ENCODE measurements at places on chromosomes 2 and 18.
A peak's percentile ranks its signal among the peaks of the same experiment; 100 is the strongest.

DNA sequence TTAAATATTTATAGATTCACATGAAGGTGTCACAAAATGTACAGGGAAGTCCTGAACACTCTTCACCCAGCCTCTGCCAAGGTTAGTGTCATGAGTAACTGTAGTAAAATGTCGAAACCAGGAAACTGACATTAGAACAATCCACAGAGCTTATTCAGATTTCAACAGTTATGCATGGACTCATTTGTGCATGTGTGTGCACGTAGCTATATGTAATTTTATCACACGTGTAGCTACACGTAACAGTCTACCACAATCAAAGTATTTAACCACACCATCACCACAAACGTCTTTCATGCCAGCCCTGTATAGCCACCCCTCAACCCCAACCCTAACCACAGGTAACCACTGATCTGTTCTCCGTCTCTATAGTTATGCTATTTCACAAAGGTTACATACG, 211.7 kb upstream of the REV1 start:
- DNase-seq: no peak

- DNase-seq: no peak
Measured at GRCh38 chr2:64114063-64114911, 29.9 kb downstream of the PELI1 start.

GRCh38 chr18:48099481-48100164, 169.2 kb upstream of the SMAD2 start:
- DNase-seq: no peak

DNA sequence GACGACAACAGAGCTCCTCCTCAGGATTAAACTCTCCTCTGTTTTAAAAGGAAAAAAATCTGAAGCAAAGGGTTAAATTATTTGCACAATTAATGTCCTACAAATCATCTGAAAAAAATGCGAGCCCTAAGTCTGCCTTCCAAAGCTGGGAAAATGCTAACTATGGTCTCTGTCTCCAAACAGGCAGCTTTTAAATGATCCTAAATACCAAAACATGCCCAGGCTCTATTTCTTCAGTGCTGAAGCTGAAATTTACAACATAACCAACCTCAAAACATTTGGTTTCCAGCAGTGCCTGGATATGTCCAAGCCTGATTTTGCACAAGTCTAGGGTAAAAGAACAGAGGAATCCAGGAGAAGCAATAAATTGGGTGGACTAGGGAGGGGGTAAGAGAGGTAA, 57.2 kb downstream of the LBH start:
- DNase-seq: no peak

GRCh38 chr18:63367053-63367953, at the start of gene KDSR:
KDSR (minus strand) TSS chr18:63367206; CDS start chr18:63367118, 88 bp downstream.
- peak; percentile 49 for DNase-seq

DNA sequence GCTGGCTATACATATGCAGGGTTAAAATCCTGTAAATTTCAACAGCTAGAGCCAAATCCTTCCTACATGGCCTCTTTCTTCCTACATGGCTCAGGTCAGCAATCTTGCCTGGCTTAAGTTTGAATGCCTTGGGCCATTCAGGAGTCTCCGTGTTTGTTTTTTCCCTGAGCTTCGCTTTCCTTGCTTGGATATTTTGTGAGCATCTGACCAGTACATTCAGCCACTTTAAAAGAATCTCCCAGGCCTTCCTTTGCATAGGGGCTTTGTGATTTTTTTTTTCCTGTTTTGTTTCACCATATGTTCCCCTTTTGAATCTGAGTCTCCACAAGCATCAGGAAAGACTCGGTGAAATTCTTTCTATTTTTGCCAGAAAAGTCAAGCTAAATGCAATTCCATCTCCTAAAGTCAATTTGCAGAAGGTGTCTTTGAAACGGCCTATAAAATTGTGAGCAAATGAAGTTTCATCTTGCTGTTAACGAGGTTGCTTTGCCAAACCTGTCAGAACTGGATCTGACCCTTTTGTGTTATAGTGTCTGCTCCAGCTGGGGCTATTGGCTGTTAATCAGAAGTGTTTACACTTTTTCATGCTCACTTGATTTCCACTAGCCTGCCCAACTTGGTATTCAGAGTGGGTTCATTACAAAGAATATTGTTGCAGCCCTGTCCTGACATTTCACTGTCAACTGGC, 256.9 kb downstream of the DCC start:
- DNase-seq: no peak

GRCh38 chr18:11407940-11408339, 201.5 kb upstream of the SLC35G4 start:
- DNase-seq: no peak

DNA sequence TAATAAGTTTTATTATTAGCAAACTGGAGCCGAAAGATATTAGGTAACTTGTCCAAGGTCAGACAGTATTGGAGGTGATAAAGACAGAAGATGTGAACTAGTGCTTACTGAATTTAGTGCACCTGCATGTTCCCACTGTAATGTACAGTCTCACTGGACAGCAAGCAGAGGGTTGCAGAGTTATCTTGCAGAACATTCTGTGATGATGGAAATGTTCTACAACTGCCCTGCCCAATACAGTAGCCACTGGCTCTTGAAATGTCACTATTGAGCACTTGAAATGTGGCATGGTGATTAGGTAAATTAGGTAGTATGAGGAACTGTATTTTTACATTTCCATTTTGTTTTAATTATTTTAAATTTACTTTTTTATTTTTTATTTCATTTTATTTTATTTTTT, 356.6 kb downstream of the EPHA4 start:
- no peak for DNase-seq

DNA sequence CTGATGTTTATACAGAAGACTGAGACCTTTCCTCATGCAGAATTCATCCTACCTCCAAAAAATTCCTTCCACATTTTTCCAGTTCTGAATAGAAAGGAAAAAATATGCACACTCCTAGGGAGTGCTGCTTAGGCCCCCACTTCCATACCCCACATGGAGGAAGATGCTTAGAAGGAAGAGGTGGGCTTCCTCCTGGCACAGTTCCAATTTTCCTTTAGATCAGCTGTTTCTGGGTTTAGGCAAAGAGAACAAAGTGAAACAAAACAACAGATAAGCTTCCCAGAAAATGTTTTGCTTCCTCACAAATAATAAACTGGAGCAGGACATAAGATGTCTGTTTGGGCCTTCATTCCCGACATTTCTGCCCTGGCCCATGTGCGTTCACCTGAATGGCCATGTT, 172.6 kb downstream of the PRPF40A start:
- no peak for DNase-seq

DNA sequence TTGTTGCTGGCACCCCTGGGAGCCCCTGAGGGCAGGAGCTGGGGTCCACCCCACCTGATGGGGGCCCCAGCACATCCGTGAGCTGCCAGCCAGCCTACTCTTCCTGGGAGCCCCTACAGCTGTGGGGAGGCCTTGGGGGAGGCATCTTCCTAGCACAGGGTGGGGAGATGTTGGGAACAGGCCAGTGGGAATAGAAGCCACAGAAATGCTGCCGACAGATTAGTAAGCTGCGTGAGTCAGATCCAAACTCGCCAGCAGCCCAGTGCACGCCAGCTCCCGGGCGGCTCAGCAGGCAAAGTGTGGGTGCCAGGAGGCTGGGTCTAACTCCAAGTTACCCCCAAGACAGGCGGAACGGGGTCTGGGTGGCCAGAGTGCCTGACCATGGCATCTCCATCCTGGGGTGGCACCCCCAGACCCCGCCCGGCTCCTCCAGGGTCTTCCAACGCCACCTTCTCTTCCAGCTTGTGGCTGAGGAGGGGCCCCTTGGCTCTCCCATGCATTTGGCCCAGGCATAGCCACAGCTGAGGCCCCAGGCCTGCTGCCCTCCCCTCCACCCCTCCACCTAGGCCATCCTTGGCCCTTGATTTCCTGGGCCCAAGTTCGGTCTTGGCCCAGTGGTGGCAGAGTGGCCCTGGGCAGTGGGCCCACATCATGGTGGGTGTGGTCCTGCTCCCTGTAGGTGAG, 15.3 kb downstream of the CROCC2 start:
- DNase-seq: no peak

DNA sequence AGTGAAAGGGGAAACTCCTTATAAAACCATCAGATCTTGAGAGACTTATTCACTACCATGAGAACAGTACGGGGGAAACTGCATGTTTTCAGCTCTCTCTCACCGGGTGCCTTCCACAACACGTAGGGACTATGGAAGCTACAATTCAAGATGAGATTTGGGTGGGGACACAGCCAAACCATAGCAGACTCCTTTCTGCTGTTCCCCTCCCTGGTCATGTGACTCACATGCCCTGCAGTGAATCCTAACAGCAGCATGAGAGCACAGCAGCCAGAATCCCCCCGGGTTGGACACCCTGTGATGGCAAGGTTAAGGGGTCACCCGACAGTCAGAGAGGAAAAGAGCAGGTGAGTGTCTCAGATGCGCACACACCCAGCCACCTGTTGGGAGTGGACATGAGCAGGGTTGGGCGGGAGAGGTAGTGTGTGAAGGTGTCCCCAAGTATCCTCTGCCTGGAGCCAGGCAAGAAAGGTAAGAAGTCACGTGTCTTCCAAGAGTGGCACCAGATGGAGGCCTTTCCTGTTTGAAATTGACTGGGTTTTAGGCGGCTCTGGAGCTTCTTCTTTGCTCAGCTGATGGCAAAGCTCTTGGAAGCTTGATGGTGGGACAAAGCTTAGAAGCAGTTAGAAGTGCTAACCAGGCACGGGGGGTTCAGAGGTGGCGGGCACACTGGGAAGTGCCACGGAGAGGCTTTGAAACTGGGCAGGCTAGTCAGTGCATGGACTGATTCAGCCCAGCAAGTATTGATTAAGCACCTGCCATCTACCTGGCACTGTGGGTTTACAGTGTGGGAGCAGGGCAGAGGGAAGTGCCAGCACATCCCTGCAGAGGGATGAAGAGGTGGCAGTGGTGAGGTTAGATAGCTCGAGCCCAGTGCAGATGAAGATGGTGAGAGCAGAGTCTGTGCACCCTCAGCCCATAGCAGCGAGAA, 68.7 kb downstream of the RHOB start:
- DNase-seq: no peak

DNA sequence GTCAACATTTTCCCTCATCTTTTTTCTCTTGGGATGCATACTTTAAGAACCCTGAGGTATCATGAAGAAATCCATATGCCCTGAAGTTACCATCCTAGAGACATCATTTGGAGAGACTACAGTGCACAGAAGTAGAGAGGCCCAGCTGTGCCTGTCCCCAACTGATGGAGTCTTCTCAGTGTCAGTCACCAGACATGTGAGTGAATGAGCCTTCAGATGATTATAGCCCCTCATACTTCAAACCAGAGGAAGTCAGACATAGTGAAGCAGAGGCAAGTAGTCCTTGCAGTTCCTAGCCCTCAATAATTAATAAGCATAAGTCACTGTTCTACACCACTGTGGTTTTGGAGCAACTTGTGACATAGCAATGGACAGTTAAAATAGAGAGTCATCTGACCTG, 194.4 kb upstream of the ITGA4 start:
- no peak for DNase-seq

DNA sequence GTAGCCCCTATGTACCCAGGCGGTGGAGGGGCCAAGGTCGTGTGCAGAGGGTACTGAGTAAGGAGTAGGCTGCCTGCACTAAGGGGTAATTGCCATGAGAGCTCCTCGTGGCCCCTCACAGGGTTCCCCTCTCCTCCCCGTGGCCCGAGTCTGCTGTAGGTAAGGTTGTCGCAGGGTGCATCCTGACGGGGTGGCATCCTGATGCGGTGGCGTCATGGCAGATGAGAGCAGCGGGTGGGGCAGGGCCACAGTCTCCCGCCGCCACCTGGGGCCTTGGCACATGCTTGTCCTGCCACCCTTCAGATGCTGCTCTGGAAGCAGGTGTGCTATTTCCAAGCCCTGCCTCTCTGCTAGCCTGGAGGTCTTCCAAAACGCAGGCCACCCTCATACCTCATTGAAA, 89.7 kb downstream of the EIPR1 start:
- DNase-seq: no peak

DNA sequence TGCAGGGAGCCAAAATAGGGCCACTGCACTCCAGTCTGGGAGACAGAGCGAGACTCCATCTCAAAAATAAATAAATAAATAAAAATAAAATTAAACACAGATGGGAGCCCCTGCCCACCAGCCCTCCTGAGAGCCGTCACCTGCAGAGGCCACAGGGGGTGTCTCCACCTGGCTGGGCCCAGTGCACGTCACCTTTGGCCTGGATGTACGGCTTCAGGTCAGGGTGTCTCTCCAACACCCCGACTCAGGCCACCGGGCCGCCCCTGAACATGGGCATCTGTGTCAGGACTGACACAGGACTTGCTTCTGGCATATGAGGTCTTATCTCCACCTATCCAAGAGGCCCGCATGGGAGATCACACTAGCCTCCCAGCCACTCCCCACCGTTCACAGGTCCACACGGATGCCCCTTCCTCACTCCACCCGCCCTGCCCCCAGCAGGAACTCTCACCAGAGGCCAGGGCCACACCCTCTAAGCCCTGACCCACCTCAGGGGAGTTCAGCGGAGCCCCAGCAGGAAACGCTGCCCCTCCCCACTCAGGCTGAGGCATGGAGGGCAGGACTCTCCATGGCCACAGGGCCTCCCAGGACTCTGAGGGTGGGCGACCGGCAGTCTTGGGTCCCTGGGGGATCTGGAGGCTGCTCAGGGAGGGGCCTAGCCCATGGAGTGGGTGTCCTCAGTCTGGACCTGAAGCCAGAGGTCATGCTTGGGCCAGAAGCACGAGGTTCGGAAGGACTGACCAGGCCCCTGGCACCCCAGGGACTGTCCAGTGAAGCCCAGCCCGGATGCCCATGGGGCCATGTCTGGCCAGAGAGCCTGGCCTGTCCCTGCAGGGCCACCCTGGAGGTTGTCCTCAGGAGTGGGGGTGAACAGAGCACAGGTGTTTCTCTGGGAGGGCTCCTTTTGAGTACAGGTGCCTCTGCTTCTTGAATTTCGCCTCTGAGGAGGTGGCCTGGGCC, 1.6 kb upstream of the CROCC2 start:
- no peak for DNase-seq

- no peak for DNase-seq
Measured at GRCh38 chr2:164060031-164060430, 324.2 kb upstream of the FIGN start.

GRCh38 chr2:16201848-16202247, 261.5 kb downstream of the MYCN start:
- no peak for DNase-seq

DNA sequence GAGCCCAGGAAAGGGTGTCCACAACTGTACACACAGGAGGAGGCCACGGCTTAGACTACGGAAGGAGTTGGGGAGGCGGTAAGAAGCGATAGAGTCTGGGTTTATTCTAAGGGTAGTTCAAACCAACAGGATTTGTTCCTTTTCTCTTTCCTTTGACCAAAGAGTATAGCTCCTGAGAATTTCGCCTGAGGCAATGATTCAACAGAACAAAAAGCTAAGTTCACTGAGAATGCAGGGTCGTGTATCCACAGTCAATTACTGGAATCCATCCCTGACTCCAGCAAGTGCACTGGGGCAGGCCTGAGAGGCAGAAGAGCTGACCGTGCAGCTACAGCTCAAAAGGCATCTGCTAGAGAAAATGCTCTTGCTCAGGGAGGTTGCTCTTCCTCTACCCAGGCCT, 140.9 kb downstream of the TFCP2L1 start:
- no peak for DNase-seq

DNA sequence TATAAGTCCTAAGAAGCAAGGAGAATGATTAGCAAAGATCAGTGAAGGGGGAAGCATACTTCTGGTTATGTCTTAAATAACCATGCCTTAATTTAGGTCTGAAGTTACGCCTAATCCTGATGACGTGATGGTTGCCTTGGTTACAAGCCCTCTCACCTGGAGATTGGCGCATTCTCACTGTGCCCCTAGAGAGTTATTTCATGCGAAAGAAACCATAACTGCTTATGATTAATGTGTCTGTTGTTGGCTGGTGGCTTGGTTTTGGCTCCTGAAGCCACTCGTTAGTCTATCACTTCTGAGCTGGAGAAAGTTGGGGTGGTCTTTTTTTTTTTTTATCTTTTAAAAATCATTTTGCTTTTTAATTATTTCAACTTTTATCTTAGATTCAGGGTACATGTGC, 47.0 kb downstream of the TNFRSF11A start:
- no peak for DNase-seq

Measured in stimulated activated CD8-positive, alpha-beta memory T cell treated with anti-CD3 and anti-CD28 coated beads, Interleukin-2, amount 100 ng/mL, for 1 hour (primary cell).